ENCODE measurements at places on chromosomes 12 and 14.

- no peak for DNase-seq
Measured at GRCh38 chr14:94998685-94999084, 158.6 kb downstream of the DICER1 start.

GRCh38 chr14:45251912-45252311, 1.1 kb downstream of the MIS18BP1 start:
- peak; percentile 68 for DNase-seq

- no peak for DNase-seq
Measured at GRCh38 chr12:103801709-103802585, 39.1 kb downstream of the NT5DC3 start.

DNA sequence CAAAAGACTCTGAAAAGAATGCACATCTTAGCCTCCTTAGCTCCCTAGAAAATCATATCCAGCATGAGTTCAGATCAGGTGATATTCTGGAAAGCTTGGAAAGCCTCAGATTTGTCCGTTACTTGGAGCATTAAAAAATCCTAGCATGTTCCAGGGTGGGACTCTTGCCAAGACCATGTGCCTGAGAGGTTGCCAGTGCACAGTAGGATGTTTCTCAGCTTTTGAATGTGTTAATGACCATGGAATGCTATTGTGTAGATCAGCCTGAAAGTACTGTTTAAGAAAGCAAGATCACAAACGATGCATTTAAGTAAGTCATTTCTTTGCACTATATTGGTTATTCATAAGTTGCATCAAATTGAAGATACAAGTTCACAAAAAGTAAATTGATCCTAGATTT, 230.5 kb downstream of the ETNK1 start:
- DNase-seq, result no peak

DNA sequence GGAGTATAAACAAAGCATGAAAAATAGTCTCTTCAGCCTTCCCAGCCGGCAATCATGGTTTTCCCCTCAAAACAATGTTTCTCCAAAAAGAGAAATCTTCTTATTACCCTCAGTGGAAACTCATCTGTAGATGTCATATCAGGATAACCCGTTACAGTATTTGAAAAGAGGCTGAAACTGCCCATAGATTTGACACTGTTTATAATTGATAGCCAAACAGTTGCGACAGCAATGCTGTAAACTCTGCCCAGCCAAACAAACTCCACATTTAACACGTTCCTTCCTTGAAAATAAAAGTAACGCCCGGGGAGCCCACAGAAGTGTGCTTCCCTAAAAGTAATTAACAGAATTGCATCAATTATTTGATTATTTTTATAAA, 201.3 kb upstream of the FOXN3 start:
- peak; percentile 70 for DNase-seq

- no peak for DNase-seq
Measured at GRCh38 chr14:103023881-103024473, 33.4 kb downstream of the CDC42BPB start.

DNA sequence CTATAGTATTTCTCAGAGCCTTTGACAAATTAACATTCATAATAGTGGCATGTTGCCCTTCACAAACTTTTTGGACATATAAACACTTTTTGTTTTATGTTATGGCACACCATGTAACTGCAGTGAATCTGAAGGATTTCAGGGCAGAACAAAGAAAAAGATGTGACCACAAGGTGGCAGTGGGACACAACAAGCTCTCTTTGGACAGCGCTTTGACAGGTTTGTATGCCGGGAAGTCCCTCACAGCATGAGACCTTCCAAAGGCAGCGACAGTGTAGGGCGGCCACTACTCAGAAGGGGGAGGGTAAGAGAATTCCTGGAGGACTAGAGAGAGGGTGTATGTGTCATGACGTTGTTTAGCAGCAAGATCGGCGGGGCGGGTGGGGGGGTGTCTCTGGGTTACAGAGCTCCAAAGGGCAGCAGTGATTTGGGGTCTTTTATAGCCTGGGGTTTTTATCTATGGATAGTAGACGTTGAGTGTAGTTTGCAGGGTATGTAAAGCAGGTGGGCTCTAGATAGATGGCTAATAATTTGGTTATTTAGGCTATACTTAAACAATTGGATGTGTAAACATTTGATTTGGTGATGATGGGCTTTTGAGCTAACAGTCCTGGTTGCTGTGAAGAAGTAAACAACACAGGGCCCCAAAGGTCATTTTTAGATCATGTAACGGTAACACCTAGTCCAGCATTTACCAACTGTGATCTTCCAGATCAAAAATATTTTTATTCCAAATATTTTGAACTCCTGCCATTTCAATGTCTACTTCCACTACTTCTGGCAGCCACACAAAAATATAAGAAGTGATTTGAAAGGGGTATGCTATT, 22.9 kb downstream of the ETFBKMT start:
- DNase-seq, result peak; percentile 91

GRCh38 chr14:26870722-26871617, 273.1 kb upstream of the NOVA1 start:
- no peak for DNase-seq

GRCh38 chr12:72031066-72031465, 92.4 kb downstream of the TPH2 start:
- no peak for DNase-seq

GRCh38 chr12:26251600-26251999, 56.2 kb downstream of the SSPN start:
- no peak for DNase-seq

GRCh38 chr14:101367421-101368261, 193.7 kb upstream of the DIO3 start:
- peak; percentile 45 for DNase-seq

GRCh38 chr12:112524676-112525425, 106.1 kb downstream of the PTPN11 start:
- DNase-seq, result no peak

DNA sequence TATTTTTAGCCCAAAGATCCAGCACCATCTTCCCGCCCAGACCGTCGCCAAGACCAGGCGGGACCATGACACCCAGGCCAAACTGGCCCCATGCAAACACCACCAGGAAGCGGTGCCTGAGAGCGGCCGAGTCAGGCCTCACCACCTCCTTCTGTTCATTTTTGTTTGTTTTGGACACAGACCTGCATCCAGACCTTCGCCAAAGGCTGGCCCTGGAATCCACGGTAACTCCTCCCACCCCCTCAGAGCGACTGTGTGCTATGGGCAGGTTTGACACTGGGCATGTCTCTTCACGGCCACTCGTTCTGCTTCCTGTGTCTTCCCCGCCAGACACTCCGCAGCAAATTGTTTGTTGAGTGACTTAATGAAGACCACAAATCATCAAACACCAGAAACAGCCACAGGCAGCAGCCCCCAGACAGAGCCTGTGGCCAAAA, 47.1 kb downstream of the NCOR2 start:
- DNase-seq, result no peak

DNA sequence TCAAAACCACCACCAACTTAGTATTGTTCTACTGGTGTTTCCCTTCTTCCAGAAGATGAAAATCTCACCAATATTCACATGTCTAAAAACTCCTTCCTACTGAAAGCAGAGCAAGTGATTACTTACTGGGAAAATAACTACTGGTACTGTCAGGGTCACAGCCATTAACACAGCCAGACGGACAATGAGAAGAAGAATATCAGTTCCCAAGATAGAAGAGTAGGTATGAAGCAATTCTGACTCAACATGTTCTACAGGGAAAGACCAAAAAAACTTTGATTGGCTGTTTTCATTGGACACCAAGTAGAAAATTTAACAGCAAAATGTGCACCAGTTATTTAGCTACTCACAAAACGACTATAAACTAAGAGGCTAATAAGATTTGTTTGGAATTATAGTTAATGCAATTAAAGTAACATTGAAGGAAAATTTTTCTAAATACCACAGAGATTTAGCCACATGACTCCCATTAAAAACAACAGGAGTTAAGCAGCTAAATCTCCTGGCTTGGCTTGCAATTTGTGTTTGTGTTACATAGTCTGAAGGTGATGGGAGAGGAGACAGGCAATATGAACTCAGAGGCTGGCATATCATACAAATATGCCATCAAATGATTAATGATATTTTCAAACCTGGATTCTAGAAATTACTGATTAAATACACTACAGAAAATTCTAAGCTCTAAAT, 9.5 kb downstream of the SLC38A2 start:
- DNase-seq, result no peak

- peak; percentile 62 for DNase-seq
Measured at GRCh38 chr14:60642270-60643140, 6.8 kb downstream of the SIX1 start.

GRCh38 chr12:111529424-111530368, 69.4 kb downstream of the ATXN2 start:
- peak; percentile 87 for DNase-seq

DNA sequence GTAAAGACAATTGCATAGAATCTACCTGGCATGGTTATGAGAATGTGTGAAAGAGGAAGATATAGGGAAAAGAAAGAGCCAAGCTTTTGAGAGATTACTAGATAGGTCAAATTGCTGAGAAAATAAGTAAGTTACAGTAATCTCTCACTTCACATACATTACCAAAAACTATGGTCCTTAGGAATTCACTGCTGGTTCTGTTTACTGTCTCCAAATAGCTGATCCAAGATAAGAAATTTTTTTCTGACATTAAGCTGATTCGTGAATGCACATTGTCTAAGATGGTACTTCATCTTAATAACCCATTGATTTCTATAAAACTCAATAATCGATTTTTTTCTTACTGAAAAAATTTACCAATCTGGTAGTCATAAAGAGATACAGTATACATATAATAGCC, 17.4 kb downstream of the SIX1 start:
- DNase-seq, result no peak

GRCh38 chr12:75995691-75996090, 35.9 kb downstream of the PHLDA1 start:
- no peak for DNase-seq

DNA sequence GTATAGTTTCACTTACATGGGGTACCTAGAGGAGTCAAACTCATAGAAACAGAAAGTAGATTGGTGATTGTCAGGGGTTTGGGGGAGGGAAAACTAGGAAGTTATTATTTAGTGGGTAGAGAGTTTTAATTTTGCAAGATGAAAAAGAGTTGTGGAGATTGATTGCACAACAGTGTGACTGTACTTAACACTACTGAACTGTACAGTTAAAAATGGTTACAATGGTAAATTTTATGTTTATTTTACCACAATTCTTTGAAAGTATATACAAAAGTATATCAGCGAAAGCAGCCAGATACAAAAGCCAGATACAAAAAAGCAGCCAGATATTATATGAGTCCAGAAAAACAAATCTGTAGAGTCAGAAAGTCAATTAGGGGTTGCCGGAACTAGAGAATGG, 247.6 kb downstream of the IPO8 start:
- no peak for DNase-seq

DNA sequence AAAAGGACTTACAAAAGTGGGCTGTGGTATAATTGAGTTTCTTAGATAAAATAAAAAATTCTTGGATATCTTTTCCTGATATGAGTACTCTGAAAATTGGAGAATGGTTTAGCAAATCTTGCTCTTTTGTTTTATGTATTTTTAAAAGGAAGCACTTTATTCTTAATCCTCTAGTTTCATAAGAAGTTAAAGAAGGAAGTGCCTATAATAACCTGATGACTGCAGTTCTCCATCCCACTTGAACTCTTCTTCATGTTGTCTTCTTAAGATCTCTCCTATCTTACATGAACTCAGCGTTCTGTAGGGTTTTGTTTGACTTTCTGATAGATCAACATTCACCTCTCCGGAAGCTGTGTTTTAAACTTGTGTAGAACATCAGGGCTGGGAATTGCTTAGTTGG, 271.0 kb downstream of the ERC1 start:
- no peak for DNase-seq

GRCh38 chr14:60277605-60278190, 28.7 kb downstream of the PPM1A start:
- DNase-seq, result no peak

DNA sequence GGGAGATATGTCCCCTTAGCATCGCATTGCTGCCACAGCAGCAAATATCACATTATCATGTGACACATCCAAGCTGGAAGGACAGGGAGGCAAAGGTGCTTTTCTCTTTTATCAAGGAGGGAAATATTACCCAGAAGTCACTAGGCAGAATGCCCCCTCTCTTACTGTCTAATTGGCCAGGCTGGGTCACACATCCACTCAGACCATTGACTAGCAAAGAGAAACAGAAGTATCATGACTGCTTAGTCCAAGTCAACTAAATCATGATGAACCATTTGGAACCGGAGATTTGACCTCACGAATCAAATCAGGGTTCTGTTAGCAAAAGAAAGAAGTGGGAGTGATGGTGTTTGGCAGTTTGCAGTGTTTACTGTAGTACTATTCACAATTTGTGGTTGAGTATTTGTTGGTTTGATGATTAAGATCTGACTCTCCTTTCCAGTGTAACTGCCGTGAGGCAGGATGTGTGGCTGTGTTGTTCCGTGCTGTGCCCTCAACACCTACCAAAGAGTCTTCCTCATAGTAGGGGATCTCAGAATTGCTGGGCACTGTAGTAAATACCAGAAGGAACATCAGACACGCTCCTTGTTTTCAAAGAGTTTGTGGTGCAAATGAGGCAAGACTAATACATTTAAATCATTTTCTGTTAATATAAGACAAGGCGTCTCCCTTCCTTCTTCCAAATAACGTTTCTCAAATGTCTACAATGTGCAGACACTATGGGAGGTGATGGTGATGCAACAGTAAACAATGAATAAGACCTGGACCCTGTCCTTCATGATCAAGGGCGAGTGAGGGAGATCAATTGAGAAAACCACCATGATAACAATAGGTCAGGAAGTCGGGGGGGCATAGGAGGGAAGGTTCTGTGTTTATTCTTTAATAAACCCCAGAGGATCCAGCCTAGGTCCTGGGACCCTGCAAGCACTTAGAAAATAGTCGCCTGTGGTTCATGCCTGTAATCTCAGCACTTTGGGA, 194.4 kb upstream of the CRY1 start:
- peak; percentile 80 for DNase-seq

DNA sequence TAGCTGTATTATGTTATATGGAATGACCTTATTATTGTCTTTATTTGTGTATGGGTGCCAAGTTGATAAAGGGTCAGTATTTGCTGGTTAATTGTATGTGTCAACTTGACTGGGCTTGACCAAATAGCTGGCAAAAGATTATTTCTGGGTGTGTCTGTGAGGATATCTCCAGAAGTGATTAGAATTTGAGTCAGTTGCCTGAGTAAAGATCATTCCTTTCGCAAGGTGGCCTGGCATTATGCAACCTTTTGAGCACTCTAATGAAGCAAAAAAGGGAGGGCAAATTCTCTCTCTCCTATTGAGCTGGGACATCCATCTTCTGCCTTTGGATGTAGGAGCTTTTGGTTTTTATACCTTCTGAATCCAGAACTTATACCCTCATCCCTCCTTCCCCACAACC, 82.2 kb downstream of the ATXN7L3B start:
- DNase-seq, result no peak

- no peak for DNase-seq
Measured at GRCh38 chr12:107119091-107119490, 25.7 kb upstream of the CRY1 start.

- no peak for DNase-seq
Measured at GRCh38 chr14:83697099-83697498, 1832.8 kb upstream of the FLRT2 start.

Data from activated CD4-positive, alpha-beta T cell treated with anti-CD3 and anti-CD28 coated beads, Interleukin-2, amount 10 ng/mL, durations not matched to agents 24 days and 14 days (primary cell).